ENCODE measurements at places on chromosomes 4 and X.
A peak's percentile ranks its signal among the peaks of the same experiment; 100 is the strongest.

DNA sequence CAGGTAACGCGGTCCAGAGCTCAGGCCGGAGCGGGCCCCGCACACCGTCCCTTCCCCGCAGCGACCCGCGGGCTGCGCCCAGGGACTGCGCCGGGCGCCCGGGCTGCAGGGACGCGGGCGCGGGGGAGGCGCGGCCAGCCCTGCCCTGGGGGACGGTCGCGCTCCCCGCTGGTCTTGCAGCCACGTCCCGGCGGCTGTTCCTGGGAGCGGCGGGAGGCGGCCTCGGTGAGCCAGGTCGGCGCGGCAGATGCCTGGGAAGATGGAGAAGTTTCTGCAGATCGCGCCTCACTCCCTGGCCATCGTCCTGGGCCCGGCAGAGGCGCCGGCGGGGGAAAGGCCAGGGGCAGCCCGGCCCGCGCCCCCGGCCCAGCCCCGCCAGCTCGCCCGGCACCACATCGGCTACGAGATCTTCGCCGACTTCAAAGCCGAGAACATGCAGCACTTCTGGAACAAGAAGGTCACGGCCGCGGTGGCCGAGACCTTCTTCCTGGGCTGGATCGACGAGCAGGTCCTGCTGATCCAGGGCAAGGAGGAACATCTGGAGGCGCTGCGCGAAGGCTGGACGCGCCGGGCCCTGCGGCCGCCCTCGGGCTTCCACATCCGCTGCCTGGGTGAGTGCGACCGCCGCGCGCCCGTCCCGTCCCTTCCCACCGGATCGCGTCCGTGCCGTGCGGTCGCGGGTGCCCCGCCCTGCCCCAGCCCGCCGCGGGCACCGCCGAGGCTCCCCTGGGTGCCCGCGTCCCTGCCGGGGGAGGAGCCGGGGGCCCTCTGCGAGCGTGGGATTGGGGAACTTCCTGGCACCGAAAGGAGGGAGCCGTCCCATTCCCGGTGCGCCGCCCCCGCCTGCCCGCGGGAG is 107.4 kb upstream of the STOX2 start:
- DNase-seq = no peak

GRCh38 chr4:8070736-8071718 is 87.6 kb downstream of the ABLIM2 start:
- no peak for DNase-seq

DNA sequence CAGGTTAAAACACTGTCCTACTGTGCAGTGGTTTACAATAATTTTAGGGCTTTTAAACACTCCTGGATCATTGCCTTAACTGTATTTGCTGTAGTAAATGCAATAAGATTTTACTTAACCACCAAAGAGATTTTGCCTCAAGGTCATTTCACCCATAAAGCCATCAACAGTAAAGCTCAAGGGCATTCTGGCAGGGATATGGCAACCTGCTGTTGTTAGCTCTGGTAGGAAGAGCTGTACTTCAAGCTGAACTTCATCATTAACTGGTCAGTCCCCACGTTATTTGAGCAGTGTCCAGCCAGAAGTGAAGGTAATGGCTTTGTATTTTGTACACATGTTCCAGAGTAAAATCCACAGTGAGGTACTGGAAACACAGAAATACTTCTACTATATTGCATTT is 26.9 kb upstream of the MAOA start:
- DNase-seq = no peak

DNA sequence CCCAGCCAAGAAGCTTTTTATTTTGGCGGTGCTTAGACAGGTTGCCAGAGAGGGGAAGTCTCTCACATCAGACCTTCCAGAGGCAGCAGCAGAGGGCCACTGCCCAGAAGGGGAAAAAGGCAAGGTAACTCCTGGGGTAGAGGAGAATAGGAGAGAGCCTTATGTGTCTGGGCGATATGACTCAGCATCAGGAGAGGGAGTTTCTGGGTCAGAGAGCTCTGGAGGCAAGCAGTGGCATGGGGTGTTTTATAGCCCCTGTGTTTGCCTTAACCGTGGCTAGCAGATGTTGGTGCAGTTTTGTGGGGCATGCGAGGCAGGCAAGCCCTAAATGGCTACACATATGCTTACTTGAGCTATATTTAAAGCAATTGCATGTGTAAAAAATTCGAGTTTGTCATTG is 8.3 kb upstream of the ZXDB start:
- DNase-seq = no peak

DNA sequence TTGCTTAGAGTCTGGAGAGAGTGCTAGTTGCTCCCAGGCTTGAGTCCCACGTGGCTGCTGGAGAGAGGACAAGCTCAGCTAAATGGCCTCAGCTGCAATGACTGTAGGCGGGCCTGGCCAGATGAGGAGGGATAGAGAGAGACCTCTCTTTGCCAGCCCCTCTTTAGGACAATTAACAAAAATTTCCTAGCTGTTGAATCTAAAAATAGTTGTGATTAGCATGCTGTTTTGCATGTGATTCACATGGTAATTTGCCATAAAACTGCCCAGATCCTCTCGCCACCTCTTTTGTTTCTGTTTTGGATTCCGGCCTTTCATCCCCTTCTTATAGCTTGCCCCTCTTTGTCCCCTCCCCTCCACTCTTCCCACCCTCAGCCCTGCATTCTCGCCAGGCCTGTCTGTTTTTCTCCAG is 28.9 kb upstream of the PRPS1 start:
- DNase-seq = no peak

GRCh38 chr4:8291701-8292477 is 22.3 kb downstream of the HTRA3 start:
- no peak for DNase-seq

- no peak for DNase-seq
These were observed 46.3 kb downstream of the SPANXD start for GRCh38 chrX:141652286-141652685.

DNA sequence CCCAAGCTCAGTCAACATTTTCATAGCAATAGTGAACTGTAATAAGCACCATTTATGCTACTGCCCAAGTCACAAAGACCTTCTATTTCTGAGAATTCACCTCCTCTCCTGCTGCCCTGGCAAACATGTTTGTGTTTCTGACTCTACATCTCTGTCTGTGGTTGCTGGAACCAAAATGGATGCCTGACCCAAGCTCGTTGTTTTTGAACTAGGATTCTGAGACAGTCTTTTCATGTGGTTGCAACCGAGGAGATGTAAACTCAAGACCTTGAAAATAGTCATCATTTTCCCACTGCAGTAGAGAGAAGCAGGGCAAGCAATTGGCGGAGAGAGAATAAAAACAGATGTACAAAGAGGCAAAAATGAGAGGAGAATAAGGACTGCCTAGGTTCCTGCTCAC is 160.2 kb downstream of the RAB28 start:
- no peak for DNase-seq

DNA sequence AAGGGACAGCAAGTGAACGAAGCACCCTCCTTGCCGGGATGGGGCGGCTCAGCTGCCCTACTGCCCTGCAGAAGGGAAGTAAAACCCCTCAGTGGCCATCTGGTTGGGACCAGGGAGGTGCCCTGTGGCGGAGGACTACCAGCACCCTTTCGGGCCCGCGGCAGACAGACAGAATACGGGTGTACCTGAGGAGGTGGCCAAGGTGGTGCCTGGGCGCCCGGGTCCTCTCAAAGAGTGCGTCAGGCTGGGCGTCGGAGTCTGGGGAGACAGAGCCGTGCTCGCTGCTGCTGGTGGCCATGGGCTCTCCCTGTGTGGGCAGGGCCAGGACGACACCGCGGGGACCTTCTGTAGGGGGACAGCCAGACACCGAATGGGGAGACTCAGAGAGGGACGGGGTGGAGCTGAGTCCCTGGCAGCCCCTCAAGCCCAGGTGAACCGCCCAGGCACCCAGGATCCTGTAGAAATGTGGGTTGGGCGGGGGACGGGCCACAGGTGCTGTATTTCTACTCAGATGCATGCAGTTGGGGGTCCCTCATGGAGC is 29.7 kb downstream of the PDHA1 start:
- no peak for DNase-seq

- no peak for DNase-seq
These were observed 19.8 kb downstream of the MXRA5 start for GRCh38 chrX:3326681-3327080.

- DNase-seq = no peak
These were observed 208.1 kb downstream of the PDGFC start for GRCh38 chr4:156763511-156763910.

DNA sequence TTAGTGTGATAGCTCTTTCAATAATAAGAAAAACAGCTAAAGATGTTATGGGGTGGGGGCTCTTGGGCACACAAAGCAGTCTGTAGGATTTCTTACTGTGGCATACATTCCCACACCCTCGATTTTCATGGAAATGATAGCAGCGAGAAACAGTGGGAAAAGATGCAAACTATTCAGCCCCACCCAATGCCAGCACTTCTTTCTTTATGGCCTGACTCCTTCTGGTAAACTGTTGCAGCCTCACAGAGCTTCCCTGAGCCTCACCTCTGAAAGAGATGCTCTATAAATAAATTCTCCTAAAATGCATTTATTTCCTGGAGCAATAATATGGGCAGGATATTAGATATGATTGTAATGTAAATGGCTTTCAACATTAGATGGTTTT is 910 bp downstream of the ANK2 start:
- peak; percentile 12 for DNase-seq

GRCh38 chr4:86657910-86658309 is 63.8 kb downstream of the PTPN13 start:
- no peak for DNase-seq

GRCh38 chr4:70518716-70519115 is 347 bp downstream of the AMTN start:
- no peak for DNase-seq

DNA sequence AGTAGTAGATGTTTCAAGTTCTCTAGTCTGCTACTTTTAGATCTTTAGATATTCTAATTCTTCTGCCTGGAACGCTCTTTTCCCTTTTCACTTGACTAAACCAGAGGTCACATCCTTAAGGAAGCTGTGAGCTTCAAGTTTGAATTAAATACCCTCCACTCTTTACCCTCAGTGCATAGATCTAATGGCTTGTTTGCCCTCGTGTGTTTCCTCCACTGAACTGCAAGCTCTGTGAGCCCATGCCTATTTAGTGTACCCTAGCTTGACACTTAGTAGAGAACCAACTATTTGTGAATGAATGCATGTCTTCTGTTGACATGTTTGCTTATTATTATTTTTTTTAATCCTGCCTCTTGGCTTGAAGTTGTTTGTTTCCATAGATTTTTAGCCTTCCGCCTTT is 138.3 kb downstream of the PDE5A start:
- no peak for DNase-seq

- no peak for DNase-seq
These were observed 23.3 kb downstream of the SPIN4 start for GRCh38 chrX:63327788-63328187.

GRCh38 chr4:2419814-2420213 is 1.1 kb downstream of the CFAP99 start:
- DNase-seq = no peak

GRCh38 chr4:187090401-187090800 is 366.7 kb upstream of the FAT1 start:
- no peak for DNase-seq

GRCh38 chr4:52273885-52274284 is 222.8 kb downstream of the SPATA18 start:
- DNase-seq = no peak

DNA sequence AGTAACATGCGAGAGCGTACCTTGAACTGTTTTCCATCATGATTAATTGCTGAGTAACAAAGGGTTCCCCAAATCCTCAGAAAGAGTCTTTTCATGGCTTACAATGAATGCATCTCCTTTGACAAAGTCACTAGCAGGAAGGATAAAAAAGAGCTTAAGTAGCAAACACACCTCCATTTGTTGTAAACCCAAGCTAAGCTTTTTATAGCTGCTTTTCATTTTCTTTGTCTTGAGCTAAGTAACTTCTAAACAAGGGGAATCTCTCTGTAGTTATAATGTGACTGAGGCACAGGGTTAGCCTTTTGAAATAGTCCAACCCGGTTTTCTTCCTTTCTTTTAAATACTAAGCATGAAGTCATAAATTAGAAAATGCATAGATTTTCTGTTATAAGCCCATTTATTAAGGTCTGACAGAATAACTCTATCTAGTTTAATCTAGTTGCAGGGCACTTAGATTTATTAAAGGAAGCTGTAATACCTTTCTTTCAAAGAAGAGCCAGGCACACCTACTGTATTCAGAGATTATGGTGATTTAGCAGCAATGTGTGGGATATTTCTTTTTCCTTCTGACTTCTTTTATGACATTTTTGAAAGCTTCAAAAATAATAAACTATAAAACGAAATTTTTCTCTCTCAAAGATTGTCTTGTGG is 226.9 kb upstream of the SMIM31 start:
- no peak for DNase-seq

DNA sequence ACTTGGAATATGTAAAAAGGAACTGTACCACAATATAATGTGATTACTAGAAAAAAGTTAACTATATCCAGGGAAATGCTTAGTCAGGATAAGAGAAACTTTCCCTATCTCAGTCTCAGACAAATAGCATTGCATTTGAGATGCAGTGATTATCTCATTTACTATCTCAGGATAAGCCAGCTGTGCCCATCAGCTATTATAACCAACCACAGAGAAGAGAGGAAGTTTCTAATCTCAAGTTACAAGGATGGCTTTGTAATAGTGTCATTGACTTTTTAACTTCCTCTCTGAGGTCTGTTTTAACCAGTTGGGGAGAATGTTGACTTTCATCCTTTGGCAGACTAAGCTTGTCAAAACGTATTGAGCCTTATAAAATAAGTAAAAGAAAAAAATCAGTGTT is 56.5 kb downstream of the SNX25 start:
- no peak for DNase-seq

- no peak for DNase-seq
These were observed 100.5 kb downstream of the PTCHD1 start for GRCh38 chrX:23435108-23435507.

GRCh38 chrX:148416931-148417330 is 83.5 kb upstream of the AFF2 start:
- no peak for DNase-seq

GRCh38 chr4:98411731-98412130 is 150.5 kb downstream of the RAP1GDS1 start:
- DNase-seq = no peak

GRCh38 chr4:145755802-145756201 is 75.9 kb downstream of the C4orf51 start:
- DNase-seq = no peak

- DNase-seq = no peak
These were observed 97.8 kb upstream of the USP9X start for GRCh38 chrX:40987413-40987812.

DNA sequence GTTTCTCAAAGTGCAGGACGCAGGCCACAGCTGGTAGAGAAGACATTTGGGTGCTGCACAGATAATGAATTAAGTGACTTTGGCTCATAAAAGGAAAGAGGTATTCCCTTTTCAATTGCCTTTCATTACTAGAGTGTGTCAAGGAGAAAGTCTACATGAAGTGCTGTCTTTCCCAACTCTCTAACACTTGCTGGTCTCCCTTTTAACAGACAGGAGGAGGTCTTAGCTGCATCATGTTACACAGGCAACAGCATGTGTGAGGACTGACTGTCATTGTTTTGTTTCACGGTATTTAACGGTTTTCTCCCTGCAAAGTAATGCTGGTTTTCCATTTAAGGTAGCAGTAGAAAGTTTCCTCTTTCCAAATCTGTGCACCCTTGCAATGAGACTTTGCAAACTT is 291.3 kb upstream of the LDB2 start:
- DNase-seq = no peak
